ENCODE measurements at places on chromosomes 1 and 21.

- no peak for DNase-seq
Measured at GRCh38 chr21:39649526-39649925, 36.8 kb downstream of the B3GALT5 start.

DNA sequence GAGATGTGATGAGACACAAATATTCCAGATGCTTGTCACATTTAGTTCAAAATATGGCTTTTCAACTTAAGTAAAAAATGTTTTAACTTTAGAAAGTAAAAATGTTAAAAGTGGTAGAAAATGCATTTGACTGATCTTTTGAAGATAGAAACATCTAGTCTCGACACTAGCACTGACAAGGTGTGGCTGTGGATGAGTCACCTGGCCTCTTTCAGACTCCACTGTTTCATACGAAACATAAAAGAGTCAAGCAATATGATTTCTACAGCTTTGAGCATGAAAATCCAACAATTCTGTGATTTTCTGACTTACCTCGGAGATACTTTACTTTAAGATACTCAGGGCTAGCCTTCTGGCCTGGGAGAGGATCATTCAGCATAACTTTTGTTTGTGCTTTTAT, 47.7 kb downstream of the TTC13 start:
- DNase-seq: no peak

GRCh38 chr1:32242341-32242851, 4.6 kb upstream of the FAM167B start:
- DNase-seq: no peak

- peak; percentile 51 for DNase-seq
Measured at GRCh38 chr1:156104065-156104810, 10.3 kb upstream of the LMNA start.

DNA sequence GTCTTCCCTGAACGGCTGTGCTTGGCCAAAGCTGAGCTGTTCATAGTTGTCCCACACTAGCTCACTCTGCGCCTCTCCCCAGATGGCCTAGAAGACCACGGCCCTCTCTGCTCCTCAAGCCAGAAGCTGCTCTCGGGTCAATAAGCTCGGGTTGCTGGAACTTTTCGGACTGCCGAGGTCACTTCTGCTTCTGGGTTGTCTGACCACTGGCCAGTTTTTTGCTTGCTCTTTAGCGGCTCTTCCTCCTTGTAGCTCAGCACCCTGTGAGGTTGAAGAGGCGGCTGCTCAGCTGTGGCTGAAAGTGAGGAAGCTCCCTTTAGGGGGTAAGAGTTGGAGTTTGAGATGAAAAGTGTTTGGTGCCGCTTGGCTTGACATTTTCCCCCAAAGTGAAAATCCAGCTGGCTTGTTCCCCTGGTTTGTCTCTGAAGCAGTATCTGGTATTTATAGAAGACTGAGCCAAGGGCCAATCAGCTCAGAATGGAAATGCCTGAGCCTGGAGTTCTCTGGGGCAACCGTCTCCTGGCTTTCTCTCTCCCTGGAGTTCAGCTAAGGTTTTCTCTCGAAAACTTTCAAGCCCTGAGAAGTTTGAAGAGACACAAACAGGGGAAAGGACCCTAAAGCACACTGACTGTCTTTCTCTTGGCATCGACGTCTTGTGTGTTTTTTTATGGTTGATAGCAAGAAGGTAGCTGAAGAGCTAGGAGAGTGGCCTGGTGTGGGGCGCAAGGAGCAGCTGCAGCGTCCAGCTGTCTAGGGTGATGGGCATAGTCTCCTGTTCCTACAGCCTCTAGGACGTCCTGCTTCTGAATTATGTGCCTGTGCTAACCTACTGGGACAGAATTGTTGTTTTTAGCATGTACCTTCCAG, 72.0 kb downstream of the SYT6 start:
- no peak for DNase-seq

Data from activated CD4-positive, alpha-beta T cell treated with anti-CD3 and anti-CD28 coated beads for 48 hours (primary cell).